ENCODE measurements at places on chromosomes 7 and 10.

DNA sequence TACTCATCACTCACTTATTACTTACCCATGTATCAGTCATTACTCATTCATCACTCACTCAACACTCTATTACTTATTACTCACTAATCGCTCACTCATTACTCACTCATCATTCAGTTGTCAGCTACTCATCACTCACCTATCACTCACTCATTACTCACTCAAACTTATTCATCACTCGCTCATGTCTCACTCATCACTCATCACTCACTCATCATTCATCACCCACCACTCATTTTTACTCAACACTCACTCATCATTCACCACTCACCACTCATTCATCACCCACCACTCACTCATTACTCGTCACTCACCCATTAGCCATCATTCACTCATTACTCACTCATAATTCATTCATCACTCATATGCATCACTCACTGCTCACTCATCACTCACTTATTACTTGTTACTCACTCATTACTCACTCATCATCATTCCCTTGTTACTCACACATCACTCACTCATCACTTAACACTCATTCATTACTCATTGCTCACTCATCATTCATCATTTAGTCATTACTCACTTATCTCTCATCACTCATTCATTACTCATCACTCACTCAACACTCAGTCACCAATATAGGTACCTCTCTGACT is 237.9 kb downstream of the ADARB2 start:
- no peak for DNase-seq

DNA sequence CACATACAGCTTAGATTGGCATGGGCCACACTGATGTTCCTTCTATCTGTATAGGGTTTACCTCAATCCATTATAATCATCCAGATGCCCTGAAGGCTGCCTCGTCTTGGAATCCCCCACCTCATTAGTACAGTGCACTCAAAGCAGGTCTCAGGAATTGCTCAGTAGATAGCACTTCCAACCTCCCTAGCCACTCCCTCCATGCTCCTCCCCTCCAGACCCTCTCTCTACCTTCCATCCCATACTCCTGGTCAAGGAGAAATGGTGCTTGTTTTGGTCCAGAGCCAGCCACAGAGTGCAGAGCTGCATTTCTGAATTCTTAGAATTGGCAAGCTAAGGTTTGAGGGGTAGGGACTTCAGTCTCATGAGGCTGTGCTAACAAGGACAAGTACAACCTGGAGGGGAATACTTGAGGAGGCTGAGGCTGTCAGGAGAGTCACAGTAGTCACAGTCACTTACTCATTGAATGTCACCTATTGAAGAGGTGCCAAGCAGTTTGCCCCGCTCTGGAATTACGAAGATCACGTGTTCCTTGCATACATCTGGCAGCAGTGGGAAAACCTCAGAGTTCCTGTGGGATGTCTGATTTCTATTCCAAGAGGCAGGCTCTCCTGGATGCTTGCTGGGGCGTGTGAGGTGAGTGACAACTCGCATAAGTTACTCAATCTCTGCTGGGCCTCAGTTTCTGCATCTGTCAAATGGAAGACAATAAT is 60.7 kb upstream of the ZNF746 start:
- DNase-seq: no peak

DNA sequence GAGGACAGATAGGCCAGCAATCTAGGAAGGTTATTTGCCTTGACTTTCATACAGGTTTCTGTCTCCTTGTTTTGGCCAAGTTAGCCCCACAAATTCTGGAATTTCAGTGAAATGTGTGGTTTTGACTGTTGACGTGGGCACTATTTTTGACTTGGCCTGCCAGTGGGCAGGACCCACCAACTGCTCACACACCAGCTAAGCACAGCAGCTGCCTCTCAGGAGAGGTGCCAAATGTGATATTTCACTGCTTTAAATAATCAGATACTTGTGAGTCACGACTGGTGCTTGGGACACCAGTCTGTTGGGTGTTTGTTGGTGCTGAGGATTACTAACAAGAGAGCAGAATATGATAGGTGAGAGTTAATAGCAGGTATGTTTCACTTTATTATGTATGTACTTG is 409.7 kb upstream of the MTPN start:
- DNase-seq: no peak

GRCh38 chr10:131404886-131405285 is 93.4 kb upstream of the TCERG1L start:
- no peak for DNase-seq

- DNase-seq: no peak
These were observed 542.7 kb downstream of the TNS3 start for GRCh38 chr7:47039089-47039648.

- DNase-seq: no peak
These were observed 38.3 kb downstream of the EPHB4 start for GRCh38 chr7:100789055-100789454.

DNA sequence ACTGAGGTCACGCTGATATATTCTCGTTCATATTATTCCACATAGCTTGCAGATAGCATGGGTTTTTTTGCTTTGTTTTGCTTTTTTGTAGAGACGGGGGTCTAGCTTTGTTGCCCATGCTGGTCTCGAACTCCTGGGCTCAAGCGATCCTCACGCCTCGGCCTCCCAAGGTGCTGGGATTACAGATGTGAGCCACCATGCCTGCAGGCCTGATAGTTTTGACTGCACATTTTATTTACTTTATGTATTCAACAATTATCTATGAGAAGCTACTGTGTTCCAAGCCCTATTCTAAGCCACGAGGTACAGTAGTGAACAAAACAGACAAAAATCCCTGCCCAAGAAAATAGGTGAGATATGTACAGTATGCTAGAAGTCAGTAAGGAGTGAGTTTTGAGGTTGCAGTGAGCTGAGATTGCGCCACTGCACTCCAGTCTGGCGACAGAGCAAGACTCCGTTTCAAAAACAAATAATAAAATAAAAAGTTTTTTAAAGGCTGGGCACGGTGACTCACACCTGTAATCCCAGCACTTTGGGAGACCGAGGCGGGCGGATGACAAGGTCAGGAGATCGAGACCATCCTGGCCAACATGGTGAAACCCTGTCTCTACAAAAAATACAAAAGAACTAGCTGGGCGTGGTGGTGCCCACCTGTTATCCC is 1.3 kb upstream of the YWHAG start:
- DNase-seq: no peak

DNA sequence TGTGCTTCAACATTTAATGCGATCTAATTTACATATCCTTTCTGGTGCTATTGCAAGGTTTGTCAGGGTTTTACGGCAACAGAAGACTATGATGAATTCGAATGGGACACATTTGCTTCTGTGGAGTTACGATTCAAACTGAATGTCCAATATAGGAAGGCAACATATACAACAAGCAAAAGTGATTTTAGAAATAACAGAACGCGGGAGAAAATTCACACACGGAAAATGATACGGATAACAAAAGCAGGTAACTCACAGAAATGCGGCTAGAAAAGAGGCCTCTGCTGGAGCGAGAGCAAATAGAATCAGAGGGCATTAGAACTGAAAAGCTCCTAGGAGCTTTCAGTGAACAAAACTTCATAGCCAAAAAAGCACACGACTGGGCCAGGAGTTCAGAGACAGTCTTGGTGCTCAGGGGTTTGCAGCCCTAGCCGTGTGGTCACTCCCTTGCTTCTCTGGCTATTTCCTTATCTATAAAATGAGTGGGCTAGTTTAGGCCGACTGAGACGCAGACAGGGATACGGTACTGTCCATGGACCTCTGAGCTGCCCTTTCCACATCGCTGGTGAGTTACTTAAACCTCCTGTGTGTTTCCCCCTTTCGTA is 557 bp upstream of the TAX1BP1 start:
- no peak for DNase-seq

DNA sequence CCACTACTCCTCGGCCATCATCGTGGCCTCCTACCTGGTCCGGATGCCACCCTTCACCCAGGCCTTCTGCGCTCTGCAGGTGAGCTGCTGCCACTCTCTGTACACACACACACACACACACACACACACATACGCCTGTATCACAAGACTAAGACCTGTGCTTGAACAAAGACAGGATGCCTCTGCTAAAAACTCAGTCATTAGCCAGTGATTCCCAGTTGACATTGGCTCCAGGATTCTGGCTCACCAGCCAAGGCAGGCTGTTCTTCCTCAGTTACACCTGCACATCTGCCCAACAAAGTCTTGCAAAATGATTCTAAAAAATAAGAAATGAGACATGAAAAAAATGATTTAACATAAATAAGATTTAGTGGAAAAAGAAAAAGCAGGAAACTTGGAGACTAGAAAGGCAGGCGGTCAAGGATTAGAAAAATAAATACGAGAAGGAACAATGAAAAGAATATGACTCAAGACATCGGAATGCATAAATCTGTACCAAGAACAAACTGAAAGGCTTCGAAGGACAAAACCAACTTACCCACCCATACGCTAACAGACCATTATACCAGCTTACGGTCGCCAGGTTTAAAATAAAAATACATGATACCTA is 7.4 kb upstream of the LRRC18 start:
- DNase-seq: no peak

- DNase-seq: no peak
These were observed 108.3 kb downstream of the MTERF1 start for GRCh38 chr7:91771921-91772815.

DNA sequence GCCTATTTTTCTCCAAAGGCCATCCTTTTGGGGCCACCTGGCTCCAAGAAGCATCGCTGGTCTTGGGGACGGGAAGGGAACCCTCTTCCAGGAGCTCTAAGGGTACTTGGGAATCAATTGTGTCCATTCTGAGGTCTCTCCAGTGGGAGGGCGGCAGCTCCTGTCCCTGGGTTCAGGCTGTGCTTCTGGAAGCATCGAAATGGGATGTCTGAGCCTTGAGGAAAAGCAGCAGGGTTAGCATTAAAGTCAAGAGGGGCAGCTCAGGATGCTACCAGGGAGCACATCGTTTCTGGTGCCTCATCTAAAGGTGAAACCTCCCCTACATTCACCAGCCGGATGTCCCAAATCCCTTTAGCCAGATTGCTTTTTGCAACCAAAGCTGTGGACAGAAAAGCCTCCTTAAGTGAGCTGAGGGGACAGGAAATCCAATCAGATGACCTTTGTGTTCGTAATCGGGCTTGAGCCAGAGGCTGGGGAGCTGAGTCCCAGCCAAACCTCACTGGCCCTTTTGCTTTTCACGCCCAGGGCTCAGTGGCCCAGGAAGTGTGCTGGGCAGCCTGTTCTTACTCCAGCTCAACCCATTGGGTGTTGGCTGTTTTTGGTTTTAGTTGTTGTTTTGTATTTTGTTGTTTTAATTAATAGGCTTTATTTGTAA is 88.8 kb upstream of the ANLN start:
- DNase-seq: no peak

DNA sequence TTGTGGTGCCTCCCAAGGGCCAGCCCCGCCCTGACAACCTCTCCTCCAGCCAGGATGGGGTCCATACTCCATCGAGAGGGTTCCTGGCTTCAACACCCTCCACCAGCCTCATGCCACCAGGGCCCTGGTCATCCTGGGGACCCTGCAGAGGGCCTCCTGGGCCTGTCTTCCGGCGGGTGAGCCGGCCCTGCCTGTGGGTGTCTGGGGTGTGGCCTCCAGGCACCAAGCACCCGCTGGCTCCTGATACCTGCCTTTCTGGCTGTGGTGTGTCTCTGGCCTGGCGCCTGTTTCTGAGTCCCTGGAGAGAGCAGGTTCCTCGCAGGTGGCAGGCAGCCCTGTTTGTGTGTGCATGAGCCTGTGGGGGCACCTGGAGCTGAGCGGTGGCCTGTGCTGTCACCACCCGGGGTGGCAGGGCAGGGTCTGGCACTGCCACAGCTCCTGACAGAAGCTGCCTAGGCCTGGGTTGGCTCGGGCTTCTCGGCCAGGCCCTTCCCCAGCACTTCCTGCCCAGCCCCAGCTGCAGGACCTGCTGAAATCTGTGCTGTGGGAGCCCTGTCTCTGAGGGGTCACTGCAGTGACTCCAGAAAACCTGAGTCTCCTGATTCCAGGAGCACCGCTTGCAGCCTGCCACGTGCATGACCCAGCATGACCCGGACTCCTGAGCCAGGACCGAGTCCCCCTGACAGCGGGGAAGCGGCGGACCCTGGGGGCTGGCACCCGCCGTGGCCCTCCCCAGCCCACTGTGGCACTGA is 18.4 kb downstream of the ADAM8 start:
- DNase-seq: no peak

GRCh38 chr10:121553511-121554264 is 44.6 kb downstream of the FGFR2 start:
- no peak for DNase-seq

DNA sequence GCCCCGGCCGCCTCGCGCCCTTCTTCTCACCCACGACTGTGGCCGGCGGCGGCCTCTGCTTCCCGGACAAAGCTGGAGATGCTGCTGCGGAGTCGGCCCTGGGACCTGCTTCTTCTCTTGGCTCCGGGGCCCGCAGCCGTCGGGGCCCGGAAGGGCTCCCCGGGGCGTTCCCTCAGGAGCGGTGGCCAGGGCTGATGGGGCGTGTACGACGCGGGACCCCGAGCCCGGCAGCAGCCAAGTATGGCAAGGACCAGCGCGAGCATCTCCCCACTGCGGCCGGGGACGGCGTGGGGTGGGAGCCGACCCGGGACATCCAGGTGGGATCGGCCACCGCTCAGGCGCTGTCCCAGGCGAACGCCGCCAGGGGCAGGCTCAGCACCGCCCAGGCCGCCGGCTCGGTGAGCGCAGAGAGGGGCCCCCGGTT is 27.6 kb upstream of the BMS1 start:
- DNase-seq: no peak

- no peak for DNase-seq
These were observed 40.9 kb downstream of the JCAD start for GRCh38 chr10:30018496-30018895.

DNA sequence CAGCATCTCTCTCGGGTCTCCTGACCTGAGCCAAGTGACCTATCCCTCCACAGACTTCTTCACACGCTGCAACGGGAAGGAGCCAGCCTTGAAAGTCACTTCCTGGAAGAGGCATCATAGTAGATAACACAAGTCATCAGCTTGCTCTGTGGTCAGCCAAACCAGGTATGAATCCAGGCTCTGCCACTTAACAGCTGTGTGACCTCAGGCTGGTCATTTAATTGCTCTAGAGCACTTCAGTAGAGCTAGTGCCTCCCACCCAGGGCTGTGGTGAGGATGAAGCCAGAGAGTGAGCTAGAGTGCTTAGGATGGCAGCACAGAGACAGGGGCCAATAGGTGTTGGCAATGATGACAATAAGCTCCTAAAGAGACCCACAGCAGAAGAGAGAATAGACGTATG is 247.7 kb upstream of the ZMIZ1 start:
- DNase-seq: no peak

GRCh38 chr7:91504919-91505318 is 240.7 kb downstream of the FZD1 start:
- DNase-seq: no peak

GRCh38 chr7:157021871-157022680 is 11.6 kb upstream of the MNX1 start:
- DNase-seq: no peak

Data from T-cell (primary cell).